ENCODE measurements at places on chromosomes 3 and 15.
A peak's percentile ranks its signal among the peaks of the same experiment; 100 is the strongest.

- no peak for DNase-seq
Observed at GRCh38 chr3:138881233-138881632, 46.5 kb upstream of the PIK3CB start.

DNA sequence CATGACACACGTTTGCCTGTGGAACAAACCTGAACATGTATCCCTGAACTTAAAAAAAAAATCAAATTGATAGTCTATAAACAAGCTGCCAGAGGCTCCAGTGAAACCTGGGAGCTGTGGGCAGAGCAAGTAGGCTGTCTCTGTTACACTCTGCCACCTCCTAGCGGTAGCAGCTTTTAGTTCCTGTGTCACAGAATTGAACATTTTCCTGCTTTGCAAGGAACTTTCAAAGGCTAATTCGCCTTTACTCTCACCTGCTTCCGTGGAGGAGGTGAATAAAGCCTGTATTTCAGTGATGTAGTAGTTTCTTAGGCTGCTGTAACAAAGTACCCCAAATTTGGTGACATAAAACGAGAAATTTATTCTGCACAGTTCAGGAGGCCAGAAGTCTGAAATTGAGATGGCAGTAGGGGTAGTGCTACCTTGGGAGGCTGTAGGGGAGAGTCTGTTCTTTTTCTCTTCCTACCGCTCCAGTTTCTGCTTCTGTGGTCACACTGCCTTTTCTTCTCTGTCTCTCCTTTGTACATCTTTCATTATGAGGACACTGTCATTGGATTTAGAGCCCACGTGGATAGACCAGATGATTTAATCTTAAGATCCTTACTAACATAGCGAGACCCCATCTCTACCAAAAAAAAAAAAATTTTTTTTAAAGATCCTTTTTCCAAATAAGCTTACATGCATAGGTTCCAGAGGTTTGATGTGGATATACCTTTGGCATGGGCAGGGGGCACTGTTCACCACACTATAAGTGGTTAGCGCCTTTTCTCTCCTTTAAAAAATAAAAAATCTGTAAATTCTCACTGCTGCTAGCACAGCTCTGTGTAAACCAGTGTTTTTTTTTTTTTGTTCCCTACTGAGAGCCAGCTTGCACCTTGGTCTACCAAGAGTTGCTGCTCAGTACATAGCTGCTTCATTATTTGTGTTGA lies 25.3 kb downstream of the FBXO22 start:
- no peak for DNase-seq

DNA sequence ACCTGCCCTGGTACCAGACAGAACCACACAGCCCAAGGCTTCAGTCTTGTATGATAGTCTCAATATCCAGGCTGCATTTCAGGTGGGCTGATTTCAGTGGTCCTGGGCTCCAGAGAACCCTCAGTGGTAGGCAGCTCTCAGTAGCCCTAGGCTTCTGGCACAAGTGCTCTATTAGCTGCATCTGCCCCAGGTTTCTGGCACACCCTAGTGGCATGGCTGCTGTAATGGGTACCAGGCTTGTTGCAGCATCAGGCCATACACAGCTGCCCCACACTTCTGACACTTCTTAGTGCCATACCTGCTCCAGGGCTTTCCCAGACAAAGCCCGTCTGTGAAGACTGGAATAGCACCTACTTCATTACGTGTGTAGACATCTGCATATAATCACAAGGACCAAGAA lies 1062.2 kb upstream of the EPHA6 start:
- DNase-seq: no peak

DNA sequence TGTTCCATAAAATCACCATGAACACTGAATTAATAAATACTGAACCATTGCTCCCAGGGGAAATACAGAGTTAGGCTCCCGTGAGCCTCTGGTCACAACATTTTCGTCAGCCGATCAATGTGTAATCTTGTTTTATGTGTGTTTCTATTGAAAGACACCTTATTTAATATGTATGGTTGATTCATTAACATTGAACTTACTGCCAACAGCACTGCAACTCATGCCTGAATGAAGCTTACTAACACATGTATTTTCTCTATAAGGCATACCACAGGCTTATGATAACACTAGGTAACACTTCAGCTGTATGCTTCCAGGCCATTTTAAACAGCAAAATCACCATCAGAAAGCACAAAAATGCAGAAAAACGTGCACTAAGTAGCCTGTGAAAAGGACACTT lies 9.1 kb upstream of the REC114 start:
- DNase-seq: no peak

GRCh38 chr3:152302521-152303021 lies 33.8 kb downstream of the MBNL1 start:
- DNase-seq: no peak

DNA sequence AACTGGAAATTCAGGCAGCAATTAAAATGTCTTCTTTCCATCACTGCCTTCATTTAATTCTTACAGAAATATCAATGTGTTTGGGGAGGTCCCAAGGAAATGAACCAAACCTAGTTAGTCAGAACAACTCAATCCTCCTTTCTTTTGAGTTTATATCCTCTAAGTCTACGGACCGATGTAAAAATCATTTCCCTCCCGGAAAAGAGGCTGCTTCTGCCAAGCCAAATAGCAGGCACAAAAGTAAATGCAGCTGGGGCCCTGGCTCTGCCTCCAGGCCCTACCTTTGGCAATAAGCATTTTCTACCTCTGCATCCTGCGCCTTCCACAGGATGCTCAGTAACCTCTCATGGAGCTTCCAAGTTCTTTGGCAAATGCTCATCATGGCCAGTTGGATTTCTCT lies 122.5 kb upstream of the COL8A1 start:
- no peak for DNase-seq

DNA sequence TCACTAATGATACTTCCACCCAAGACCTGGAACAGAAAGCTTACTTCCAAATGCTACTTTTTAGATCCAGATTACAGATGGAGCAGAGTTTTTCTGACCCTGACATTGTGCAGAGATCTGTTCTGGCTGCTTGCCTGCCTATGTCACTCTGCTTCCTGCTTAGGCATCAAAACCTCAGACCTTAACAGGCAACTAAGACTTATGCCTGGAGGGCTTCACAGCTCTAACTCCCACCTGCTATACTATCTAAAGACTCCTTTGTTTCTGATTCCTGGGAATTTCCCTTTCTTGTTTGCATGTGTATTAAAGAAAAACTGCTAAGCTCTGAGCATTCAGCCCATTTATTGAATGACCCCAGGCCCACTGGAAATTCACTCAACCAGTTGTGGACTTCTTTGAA lies 157.4 kb upstream of the NPHP3 start:
- DNase-seq: no peak

DNA sequence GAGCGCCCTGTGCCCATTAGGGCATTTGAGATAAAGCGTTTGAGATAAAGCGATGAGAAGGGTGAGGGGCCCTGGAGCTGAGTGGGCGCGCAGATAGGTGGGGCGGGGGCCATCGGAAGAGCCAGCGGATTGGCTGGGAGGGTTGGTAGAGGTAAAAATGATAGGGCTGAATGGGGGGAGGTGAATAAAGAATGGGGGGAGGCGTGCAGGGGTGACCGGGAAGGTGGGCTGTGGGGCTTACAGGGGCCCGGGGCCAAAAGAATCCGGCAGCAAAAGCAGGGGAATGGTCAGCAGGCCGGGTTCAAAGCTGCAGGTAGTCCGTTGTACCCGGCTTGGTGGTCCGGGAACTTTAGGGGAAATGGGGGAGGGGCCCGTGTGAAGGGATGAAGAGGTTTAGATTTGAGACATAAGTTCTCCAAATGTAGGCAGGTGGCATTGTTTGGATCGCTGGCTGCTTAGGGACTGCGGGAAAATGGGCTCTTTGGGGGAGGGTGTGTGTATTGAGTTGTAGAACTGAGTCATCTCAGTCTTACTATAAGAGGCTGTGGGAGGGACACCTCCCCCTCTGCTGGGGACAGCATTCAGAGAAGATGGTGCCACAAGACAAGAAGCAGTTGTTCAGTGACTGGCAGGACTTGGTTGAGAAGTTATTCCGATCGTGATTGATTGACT lies 610 bp downstream of the ARID3B start:
- peak; percentile 34 for DNase-seq

Data from GDM1 (cell line).